ENCODE measurements at places on chromosomes 6 and 20.

- no peak for DNase-seq
Observed at GRCh38 chr6:14524319-14524718, 406.7 kb downstream of the CD83 start.

DNA sequence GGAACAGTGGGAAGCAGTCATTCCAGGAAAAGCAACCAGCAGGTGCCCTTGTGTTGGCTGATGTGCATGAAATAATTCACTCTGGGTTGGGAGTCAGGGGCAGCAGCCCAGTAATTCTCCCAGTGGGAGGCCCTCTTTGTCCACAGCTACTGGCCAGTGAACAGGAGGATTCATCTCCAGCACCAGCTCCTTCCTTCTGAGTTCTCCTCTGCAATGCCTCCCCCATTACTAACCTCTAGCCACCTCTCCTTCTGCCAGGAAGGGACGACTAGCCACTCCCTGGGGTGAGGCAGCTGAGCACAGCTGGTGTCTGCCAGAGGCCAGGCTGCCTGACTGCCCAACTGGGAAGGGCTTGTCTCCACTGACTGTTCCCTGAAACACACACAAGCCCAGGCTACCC is 12.5 kb upstream of the R3HDML start:
- peak; percentile 32 for DNase-seq

GRCh38 chr6:113777601-113778000 is 79.5 kb upstream of the MARCKS start:
- no peak for DNase-seq

DNA sequence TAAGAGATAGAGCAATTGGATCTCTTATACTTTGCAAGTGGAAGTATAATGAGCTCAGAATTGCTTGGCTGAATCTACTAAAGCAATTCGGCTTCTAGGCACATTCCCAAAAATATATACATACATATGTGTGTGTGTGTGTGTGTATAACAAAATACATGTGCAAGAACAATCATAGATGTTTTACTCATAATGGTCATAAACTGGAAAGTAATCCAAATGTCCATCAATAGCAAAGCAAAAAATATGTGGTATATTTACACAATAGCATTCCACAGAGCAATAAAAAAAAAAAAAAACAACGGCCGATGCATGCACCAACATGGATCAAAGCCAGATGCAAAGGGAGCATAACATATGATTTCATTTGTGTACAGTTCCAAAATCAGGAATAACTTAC is 707.9 kb downstream of the RFPL4B start:
- no peak for DNase-seq

- DNase-seq: no peak
Observed at GRCh38 chr20:25484911-25485511, 77.5 kb downstream of the GINS1 start.

GRCh38 chr6:5205035-5205507 is 55.7 kb downstream of the LYRM4 start:
- peak; percentile 29 for DNase-seq

DNA sequence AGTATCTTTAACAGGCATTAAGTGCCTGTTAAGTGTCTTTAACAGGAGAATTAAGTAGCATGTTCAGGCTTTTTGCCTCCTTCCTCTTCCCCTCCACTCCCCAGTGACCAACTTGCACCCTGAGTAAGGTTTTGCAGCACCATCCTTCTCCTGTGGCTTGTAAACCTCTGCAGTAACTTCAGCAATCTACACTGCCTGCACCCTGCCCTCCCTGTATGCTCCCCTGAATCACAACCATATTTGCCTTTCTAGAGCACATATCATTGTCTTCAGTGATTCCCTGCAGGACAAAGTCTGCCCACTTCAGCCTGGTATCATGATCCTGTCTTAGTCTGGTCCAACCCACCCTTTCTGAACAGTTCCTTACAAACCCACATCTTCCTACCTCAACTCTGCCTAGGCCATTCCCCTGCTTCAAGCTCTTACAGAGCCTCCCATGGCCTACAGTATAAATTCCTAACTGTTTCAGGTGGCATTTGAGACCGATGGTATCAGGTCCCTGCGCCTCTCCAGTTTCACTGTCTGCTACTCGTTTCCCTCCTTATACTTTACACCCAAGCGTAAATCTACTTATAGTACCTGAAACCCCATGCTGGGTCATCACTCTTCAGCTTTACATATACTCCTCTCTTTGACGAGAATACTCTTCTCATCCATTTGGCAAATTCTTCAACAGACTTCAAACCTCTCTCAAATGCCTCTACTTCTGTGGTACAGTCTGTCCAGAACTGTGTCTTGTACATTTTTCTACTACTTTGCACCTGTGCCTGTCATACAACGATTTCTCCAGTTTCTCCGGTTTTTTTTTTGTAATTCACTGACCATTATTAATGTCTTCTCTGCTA is 69.8 kb downstream of the ZHX3 start:
- peak; percentile 39 for DNase-seq

DNA sequence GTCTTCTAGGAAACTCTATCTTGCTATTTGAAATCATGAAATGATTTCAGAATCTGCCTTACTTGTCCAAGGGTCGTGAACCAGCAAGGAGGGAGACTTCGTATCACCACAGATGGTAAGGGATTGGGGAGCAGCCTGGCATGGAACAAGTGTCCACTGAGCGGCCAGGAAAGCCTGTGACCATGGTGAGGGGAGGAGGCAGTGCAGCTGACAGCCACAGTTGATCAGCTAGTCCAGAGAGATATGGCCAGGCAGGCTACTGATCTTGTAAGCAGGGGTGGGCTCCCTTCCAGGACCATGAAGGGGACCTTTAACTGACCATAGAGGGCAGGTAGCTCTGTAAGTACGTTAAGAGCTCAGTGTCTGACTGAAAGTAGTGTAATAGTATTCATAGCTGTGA is 96.8 kb upstream of the TENT5A start:
- DNase-seq: no peak

DNA sequence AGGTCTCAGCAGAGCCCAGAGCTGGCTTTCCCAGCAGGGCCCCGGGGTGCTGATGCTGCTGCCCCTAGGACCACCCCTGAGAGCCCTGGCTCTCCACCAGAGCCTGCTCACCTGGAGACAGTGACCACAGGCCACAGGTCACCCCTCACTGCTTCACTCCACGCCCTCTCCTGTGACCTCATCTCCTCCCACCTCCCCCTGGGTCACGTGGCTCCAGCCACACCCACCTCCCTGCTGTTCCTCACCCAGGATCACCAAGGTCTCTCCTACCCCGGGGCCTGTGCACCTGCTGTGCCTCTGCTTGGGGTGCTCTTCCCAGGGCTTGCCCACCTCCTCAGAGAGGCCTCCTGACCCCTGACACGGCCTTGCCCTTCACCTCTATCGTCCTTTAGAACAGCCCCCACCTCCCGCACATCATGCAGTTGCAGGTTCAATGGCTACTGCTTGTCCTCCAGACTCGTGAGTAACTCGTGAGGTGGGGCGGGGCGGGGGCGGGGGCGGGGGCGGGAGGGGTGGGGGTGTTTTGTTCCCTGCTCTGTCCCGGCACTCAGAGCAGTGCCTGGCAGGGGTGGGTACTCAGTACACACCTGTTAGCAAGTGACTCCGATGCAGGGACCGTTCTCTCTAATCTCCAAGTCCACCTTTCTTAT is 468.0 kb downstream of the PREX1 start:
- DNase-seq: no peak

DNA sequence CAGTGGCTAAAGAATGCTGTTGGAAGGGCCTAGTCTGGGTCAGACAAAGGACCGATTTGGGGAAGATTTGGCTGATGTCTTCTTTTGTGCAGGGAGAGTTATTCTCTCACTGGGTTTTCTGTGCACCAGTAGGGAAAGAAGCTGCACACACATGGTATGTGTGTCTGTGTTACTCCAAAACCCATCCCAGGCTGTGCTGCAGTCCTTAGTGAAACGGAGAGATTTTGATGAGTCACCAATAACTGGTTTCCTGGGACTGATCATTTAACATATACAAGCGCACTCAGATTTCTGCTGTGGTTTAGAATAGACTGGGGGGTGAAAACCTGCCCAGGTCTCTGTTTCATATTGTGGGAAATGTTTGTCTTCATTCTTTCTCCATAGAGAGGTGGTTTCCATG is 1049.8 kb downstream of the KIF16B start:
- no peak for DNase-seq

DNA sequence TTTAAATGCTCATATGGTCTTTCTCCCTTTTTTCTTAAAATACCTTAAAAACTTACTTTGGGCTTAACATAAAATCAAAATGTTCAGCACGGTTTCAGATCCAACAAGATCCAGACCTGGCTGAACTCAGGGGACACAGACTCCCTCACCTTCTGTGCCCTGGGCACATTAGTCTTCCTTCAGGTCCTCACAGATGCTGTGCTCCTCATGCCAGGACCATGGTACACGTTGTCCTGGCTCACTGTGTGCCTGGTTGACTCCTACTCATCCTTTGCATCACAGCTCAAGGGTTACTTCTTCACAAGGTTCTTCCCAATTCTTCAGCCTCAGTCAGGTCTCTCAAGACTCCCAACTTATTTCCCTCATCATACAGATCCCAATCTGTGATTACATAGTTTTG is 73.6 kb upstream of the TCF21 start:
- DNase-seq: no peak

DNA sequence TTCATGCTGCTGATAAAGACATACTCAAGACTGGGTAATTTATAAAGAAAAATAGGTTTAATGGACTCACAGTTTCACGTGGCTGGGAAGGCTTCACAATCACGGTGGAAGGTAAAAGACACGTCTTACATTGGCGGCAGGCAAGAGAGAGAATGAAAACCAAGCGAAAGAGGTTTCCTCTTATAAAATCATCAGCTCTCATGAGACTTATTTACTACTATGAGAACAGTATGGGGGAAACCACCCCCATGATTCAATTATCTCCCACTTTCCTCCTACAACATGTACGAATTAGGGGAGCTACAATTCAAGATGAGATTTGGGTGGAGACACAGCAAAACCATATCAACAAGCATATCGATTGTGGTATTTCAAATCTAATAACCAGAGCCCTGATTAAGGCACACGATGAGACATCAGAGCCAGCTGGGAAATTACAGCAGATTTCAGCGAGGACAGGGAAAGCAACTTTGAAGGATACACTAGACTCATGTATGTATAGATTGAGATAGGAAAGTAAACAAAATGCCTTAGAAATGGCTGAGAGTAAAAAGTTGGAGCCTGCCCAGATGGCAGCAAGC is 129.8 kb upstream of the GJE1 start:
- DNase-seq: no peak

- no peak for DNase-seq
Observed at GRCh38 chr6:170209354-170210025, 81.4 kb downstream of the DLL1 start.

DNA sequence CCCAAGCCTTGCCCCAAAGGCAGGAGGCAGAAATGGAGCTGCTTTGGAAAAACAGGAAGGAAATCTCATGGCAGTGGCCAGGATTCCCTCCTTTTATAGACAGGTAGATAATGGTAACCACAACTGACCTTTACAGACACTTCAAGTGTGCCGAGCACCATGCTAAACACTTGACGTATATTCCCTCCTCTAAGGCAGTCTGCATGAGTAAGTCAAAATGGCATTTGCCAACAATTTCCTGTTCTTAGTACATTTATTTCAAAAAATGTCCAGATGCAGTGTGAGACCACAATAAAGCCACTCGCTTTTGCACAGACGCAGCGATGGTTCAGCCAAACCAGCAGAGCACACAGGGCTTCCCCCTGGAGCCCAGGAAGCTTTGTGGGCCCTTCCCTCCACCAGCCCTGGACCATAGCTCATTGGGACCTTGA is 16.5 kb upstream of the GPR6 start:
- DNase-seq: no peak

GRCh38 chr20:43571310-43571709 is 12.5 kb downstream of the SGK2 start:
- no peak for DNase-seq

GRCh38 chr20:22866812-22867341 is 168.2 kb upstream of the SSTR4 start:
- no peak for DNase-seq

- no peak for DNase-seq
Observed at GRCh38 chr20:61527626-61528025, 275.6 kb downstream of the CDH4 start.

GRCh38 chr6:93964321-93964720 is 545.0 kb upstream of the EPHA7 start:
- no peak for DNase-seq

DNA sequence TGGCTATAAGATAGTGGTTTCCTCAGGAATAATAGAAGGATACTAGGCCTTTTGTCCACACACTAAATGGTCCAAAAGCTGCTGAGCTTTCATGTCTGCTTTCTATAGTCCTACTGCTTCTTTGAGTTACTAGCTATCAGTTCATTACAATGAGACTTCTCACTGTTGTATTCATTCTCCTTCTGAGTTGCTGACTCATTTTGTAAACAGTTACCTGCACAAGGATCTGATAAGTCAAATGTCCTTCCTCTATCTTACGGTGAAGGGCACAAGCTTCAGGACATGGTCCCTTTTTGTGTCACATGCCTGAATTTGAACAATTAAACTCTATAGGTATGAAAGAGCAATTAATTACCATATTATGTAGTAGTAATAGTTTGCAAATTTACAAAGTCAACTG is 90.5 kb downstream of the MAN1A1 start:
- DNase-seq: peak; percentile 52

DNA sequence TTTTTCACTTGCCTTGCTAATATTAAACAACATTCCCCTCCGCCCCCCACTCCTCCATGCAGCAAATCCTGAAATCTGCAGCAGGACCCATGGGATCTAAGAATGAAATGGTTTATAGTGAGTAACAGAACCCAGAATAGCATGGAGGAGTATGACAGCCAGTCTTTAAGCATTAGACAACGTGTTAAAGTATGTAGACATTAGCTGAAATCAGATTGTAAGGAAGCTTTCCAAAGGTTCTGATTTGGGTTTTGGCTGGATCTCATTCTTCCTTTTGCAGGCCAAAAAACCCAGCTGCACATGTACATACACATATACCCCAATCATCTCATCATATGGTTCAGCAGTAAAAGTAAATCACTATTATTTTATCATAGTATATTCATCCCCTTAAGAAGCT is 126.5 kb downstream of the GJA10 start:
- DNase-seq: no peak

Measured in large intestine (tissue), 12 donors.